ENCODE measurements at places on chromosomes 12 and 14. TPM values are rescaled to one million over a fixed set of nuclear protein-coding genes. Genes with fewer than 3 reads are reported as not detected.

Gene SLC35F4
- 0.09 TPM for polyA plus RNA-seq

Gene GLIPR1
- polyA plus RNA-seq, result 14.1 TPM

Gene GRIN2B
- 0.04 TPM for polyA plus RNA-seq

Gene PLEKHA5
- 43.8 TPM for polyA plus RNA-seq

Gene TMCC3
- 24.3 TPM for polyA plus RNA-seq

Gene HCFC2
- polyA plus RNA-seq, result 12.2 TPM

Gene EEF1AKMT3
- 8.0 TPM for polyA plus RNA-seq

Gene MYO1H
- 1.0 TPM for polyA plus RNA-seq

GRCh38 chr14:89921346-89921745 is 33.2 kb downstream of the EFCAB11 start:
- no peak for DNase-seq

GRCh38 chr12:126038434-126038833 is 973.2 kb downstream of the AACS start:
- DNase-seq, result no peak

DNA sequence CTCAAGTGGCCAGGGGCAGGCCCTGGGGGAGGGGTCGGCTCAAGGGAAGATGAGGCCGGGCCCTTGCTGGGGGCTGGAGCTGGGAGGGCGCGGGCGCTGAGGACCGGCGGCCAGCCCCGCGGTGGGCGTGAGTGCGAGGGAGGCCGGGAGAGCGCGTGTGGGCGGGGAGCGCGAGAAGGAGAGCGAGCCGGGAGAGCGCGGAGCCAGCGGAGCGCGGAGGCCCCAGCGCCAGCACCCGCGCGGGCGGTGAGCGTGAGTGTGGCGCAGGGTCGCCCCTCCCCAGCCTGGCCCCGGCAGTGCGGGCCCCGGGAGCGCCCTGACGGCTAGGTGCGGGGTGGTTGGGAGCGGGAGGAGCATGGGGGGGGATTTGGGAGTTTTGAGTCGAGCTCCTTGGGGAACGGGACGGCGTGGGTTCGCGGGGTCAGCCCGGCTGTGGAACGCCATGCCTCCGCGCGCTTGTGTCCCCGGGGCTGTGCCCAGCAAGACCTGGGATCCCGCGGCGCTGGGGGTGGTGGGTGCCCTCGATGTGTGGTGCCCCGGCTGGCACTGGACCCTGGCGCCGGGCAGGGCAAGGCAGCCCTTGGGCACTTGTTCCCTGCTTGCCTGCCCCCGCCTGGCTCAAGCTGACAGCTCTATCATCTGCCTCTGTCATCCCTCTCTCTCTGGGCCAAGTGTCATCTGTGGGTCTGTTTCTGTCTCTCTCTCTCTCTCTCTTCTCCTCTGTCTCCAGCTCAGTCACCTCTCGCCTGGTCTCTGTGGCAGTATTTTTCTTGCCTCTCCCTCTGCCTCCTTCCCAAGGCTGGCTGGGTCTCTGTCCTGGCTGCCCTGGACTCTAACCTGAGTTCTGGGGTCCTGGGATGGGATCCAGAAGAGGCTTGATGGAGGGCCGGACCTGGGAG is at the start of gene LBHD2:
TSS of gene LBHD2 (plus strand) at position 190 of the 899 bp plus-strand sequence. CDS start 1,803 bp downstream, outside the sequence.
- no peak for DNase-seq

DNA sequence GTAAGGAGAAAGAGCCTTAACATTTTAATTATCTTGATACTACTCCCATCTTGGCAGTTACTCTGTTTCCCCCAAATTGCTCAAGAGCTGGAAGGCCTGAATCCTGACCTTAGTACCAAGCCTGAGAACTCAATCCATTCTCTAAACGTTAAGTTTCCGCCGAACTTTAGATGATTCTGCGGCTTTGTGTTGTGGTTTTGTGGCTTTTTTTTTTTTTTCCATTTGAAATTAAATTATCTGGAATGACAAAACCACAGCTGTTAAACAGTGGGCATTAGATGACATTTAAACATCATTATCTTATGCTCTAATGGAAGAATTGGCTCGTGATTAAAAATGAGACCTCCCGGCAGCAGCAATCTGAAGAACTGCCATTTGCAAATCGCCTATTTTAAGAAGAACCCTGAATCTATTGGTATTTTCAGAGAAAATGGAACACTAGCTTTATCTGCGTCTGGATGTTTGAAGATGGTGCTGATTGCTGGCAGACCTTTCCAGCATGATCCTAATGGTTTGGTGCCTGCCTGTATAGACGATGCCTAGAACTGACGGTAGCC is 38.4 kb downstream of the TMEM132C start:
- no peak for DNase-seq

GRCh38 chr14:36070031-36070719 is 106.3 kb downstream of the PTCSC3 start:
- peak; percentile 22 for DNase-seq

DNA sequence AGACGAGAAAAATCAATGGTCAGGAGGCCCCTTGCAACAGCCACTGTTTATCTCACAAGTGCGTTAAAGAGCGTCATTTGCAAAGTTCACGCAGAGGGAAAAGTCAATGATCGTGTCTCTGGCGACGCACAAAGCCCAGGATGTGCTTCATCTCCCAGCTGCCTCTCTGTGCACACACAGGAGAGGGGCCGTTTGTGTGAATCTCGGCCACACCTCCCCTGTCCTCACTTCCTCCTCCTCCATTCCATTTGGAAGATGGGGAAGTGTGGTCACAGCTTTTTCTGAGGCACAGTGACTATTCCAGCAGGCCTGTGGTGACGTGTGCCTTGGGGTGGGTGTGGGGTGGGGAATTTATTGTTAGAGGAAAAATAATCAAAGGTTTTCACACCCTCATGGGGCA is 90.4 kb downstream of the RBM19 start:
- DNase-seq, result no peak

DNA sequence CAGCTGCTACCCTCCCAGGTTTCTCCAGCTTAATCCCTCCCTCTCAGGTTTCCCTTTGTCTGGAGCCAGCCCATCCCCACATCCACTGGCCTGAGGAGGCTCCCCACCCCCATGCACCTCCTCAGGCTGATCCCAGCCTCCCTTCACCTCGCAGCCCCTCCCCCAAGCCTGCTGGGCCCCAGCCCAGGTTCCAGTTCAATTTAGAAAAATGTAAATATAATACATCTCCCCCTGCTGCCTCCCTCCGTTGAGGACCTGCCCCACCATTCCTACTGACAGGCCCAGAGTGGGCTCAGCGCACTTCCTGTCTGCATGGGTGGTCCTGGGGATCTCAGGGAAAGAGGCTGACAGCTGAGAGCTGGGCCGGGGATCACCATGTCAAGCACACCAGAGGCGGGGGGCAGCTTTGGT is 155.8 kb downstream of the NTF3 start:
- DNase-seq, result no peak

- no peak for DNase-seq
Observed at GRCh38 chr12:103758310-103759089, 82.5 kb downstream of the NT5DC3 start.

Data from large intestine (tissue), 12 donors.